ENCODE measurements at places on chromosomes 3 and 15.
A peak's percentile ranks its signal among the peaks of the same experiment; 100 is the strongest.

DNA sequence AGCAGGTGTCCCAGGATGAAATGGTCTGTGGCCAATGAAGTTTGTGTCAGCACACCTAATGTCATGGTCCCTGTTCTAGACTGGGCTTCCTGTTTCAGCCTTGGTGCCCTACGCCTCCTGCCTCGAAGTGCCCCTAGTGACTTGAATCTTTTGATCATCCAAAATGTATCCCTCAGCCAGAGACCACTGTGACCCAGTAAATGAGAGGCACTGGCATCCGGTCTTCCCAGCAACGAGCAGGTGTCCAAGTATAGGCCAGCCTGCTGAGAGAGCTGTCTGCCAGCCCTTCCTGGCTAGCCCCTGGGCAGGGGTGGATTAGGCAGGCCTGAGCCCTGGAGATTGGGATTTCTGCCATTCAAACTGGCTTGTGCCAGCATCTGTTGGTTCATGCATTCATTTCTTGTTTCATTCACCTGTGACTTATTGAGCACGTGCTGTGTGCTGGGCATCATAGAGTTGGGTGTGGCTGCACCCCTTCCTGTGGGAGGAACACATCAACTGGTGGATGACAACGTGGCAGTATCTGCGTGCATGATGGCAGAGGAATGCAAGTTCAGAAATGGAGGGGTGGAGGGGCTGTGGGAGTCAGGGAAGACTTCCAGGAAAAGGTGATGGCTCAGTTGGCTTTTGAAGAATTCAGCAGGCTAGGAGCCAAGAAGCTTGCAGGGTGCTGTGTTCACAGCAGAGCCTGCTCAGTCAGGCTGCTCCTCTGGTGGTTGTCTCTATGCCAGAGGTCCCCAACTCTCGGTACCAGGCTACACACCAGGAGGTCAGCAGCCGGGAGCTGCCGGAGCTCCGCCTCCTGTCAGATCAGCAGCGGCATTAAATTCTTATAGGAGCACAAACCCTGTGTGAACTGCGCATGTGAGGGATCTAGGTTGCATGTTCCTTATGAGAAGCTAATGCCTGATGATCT lies 21.6 kb downstream of the ESYT3 start:
- no peak for DNase-seq

DNA sequence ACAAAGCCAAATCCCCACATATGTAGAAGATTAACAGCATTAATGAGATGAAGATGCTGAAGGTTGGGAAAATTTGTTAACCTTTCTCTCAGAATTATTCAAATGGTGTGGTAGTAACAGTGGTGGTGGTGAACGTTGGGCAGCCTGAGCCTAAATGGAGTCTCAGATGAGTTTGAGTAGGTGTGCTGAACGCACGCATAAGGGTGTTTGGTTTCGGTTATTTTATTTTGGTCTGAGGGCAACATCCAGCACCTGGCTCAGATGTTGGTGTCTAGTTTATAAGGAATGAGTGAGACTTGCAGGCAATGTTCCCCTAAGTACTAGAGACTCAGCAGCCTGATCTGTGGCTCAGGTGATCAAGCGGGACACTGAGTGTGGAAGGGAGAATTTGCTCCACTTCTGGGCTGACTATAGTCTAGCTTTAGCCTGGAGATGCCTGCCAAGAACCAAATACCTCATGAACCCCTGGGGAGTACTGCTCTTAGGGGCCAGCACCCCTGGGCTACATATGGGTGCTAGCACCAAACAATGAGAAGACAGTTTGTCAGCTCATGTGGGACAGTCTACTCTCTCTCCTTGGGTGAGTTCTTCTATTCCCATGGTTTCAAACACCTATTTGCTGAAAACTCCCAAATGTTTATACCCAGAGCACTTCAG lies 39.5 kb upstream of the ATP2C1 start:
- DNase-seq: no peak

DNA sequence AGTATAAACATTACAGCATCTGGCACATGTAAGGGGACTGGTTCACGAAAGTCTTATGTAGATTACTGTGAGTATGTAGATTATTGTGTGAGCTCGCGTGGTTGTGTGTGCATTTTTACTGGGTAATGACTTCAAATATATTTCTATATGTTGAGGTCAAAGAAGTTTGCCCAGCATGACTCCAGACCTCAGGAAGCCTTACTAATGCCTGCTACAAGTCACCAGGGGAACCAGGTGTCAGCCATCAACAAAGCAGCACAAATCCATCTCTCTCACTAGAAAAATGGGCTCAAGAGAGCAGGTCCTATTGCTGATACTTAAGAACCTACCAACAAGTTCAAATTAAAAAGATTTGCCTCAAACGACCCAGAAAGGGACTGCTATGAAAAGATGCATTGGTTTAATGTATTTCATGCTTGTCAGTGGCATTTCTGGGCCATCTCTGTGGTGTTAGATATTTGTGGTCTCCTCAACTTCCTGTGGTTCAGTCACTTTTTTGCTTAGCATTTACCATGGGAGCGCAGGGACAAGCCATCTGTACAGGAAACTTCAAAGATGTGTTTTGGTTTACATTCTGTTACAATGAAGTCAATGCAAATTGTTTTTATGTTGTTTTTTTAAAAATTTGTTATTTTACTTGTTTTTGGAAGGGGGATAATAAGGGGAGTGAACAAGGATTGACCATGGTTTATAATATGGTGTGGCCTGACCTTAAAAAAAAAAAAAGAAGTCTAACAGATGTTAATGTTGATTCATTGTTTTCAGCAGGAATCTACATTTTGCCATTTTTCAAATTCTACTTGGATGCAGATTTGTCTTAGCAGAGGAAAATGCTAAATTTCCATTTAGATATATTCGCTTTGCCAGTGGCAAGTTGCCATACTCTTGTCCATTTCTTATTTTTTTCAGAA lies 172.1 kb upstream of the ADAMTS9 start:
- DNase-seq: no peak

GRCh38 chr15:101651554-101652097 lies 555 bp downstream of the TM2D3 start:
- DNase-seq: peak; percentile 51

GRCh38 chr3:167773584-167773983 lies 38.1 kb downstream of the SERPINI1 start:
- DNase-seq: no peak

GRCh38 chr3:24850245-24850644 lies 355.6 kb upstream of the THRB start:
- DNase-seq: no peak

DNA sequence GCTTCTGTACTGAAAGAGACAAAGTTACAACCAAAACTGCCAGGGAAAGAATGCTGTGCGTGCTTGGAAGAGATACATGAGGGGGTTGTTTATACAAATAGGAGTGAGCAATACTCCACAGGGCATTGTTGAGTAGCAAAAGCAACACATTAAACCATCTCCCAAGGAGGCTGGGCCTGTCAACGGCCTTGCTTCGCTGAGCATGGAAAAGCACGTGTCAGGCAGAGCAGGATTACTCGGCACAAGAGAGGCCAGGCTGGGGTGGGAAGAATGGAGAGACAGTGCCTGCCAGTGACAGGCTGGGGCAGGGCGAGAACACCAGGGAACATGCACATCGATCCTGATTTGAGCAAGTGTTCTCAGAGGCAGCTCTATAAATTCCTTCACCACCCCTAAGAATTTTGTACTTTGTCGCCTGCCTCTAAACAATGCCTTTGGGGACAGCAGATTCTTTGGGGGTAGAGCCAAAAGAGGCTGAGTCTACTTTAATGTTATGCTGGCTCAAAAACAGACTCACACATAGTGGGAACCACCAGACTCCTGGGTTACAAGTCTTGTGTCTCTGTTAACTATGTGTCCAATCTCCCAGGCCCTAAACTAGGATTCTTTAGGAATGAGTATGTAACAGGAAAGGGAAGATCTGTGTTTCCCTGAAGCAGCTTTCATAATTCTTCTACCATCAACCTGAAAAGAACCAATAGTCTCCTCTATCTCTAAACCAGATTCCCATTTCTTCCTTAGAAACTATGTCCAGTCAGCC lies 67.2 kb downstream of the LIPC start:
- DNase-seq: no peak

DNA sequence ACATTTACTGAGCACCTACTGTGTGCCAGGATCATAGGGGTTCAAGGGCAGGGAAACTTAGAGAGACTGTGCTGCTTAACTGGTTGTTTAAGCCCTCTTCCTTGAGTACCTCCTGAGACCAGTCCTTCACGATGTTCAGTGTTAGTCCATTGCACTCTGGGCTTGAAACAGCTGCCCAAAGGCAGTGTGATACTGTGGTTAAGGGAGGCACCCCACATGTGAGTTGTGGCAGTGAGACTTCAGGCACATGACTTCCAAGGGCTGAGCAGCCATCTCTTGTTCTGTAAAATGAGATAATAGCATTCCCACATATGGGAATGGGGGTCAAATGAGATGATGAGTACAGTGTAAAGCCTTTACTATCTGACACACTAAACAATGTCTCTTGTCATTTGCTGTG lies 75.1 kb downstream of the LINGO1 start:
- DNase-seq: peak; percentile 28

GRCh38 chr3:185722881-185723280 lies 102.0 kb downstream of the IGF2BP2 start:
- no peak for DNase-seq

DNA sequence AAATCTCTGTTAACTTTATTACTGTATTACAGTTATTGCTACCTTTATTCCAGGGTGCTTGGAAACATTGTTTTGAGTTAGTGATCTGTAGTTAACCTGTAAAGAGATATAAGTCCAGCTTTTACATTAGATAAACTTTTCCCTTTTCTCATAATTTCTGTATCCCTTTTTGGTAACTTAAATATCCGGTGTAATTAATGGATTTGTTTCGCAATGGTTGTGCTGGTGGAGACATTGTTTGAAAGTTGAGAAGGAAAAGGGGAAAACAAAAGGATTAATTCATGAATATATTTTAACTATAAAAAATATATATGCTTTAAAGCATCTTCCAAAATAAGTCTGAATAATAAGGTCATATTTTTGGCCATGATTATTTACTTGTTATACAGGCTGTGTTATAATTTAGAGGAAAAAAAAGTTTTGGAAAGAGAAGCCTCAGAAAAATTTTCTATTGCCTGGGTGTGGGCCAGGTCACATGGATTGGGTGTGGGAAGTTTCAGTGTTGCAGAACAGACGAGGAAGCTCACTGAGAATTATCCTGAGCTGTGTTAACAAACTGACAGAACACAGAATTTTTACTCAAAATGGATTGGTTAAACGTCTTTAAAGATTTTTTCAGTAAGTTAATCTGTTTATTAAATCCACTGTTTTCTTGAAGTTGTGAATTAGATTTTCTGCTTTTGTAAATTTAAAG lies 27.7 kb upstream of the IL20RB start:
- peak; percentile 35 for DNase-seq

DNA sequence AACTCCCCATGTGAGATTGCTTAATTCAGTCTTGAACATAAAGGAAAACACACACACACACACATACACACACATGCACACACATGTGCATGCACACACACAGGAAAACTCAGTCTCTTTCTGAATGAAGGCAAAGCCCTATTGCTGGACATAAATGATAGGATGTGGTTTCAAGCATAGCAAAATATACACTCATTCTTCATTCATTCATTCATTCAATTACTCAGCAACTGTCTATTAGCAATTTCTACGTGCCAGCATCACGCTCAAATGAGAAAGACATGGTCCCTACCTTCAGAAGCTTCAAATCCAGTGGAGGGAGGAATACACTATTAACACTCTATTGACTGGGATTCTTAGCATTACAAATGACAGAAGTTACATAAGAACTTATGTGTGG lies 41.8 kb upstream of the UBE2E2 start:
- DNase-seq: no peak

DNA sequence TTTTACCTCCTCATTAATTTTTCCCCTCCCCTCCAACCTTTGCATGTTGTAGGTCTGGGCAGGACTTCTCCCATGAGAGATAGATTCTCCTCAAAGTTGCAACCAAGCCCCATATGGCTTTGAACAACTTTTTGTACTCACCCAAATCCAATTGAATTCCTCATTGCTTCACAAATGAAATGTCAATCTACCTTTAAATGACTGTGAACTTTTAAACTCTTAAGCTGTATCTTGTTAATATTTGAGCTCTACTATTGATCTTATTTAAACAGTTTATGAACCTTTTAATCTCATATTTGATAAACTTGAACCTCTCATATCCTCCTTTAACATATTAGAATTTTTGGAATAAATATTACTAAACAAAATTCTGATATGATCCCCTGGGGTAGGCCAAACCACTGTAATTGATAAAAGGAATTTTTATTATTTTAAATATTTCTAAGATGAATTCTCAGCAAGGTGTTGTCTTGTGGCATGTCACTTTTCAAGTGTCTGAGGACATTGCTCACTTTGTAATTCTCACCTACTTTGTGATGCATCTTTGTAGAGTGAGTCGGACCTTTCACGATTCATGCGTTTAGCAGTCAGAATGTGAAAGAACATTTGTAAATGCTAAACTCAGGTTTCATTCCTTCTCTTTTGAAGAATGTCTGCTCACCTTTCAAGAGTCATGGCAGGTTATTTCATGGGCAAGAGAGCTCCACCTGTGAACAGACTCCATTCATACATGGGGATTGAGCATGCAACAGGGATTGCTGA lies 23.4 kb upstream of the GREM1 start:
- DNase-seq: no peak

- DNase-seq: no peak
Measured at GRCh38 chr3:48285675-48286074, 44.8 kb downstream of the ZNF589 start.

GRCh38 chr3:64408770-64409169 lies 183.5 kb upstream of the PRICKLE2 start:
- DNase-seq: no peak

GRCh38 chr15:92881211-92881754 lies 18.8 kb upstream of the CHD2 start:
- DNase-seq: no peak

- no peak for DNase-seq
Measured at GRCh38 chr3:20683910-20684309, 497.9 kb upstream of the SGO1 start.

DNA sequence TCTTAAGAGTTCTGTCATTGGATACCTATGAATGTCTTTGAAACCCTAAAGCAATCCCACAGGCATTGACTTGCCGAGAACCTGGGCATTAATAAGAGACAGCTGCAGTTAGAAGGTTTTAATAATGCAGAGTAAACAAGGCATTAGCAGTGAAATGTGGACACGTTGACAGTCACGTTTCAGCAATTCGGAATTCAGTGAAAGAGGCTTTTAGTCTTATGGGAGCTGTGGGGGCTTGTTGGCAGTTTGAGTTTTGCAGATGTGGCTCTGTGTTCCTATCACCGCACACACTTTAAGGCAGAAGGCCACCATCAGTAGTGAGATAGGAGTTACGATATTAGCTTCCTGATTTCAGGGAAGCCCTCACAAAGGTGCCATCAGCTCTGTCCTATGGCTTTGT lies 145.2 kb upstream of the NUDT16 start:
- DNase-seq: no peak

DNA sequence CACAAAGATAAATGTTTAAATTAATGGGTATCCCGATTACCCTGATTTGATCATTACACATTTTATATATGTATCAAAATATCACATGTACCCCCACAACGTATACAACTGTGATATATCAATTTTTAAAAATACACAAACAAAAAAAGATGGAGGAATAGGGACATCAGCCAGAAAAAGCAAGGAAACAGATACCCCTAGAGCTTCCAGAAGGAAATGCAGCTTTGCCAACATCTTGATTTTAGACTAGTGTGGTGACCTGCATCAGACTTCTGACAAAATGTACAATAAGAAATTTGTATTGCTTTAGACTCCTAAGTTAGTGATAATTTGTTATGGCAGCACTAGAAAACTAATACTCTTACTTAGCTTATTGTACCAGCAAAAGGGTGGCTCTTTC lies 483.8 kb downstream of the TUSC7 start:
- DNase-seq: no peak

GRCh38 chr3:169340065-169340464 lies 323.4 kb downstream of the MECOM start:
- no peak for DNase-seq

- no peak for DNase-seq
Measured at GRCh38 chr3:127754411-127755304, 67.7 kb downstream of the MGLL start.
